Pulmonary artery endothelial cell (primary cell): ENCODE measurements at places on chromosomes 4 and X. TPM values are rescaled to one million over a fixed set of nuclear protein-coding genes. Genes with fewer than 3 reads are reported as not detected.

GUCY1B1 gene
- 0.20 TPM in 1 of 2 replicates, not detected in the other for total RNA-seq

MTMR8 gene
- total RNA-seq, result 0.63 and 1.2 TPM in 2 replicates

TMPRSS11D gene
- total RNA-seq, result not detected in 2 replicates

STS gene
- total RNA-seq, result 1.9 and 2.3 TPM in 2 replicates

DUSP9 gene
- total RNA-seq, result 0.04 and 0.26 TPM in 2 replicates

CENPVL3 gene
- not detected in 2 replicates for total RNA-seq

VCX2 gene
- total RNA-seq, result not detected in 2 replicates

CCSER1 gene
- total RNA-seq, result 1.1 and 3.0 TPM in 2 replicates

FBXL5 gene
- total RNA-seq, result 71.3 and 149 TPM in 2 replicates

SH2D1A gene
- total RNA-seq, result not detected in 2 replicates

P2RY4 gene
- total RNA-seq, result not detected in 2 replicates

CXCL11 gene
- 1.9 and 2.6 TPM in 2 replicates for total RNA-seq

ADRA2C gene
- total RNA-seq, result 0.26 TPM in 1 of 2 replicates, not detected in the other

ZDHHC15 gene
- 0.13 and 0.14 TPM in 2 replicates for total RNA-seq

CDX4 gene
- total RNA-seq, result not detected in 2 replicates

CPEB2 gene
- 5.4 and 6.0 TPM in 2 replicates for total RNA-seq

PASD1 gene
- not detected in 2 replicates for total RNA-seq

CXCL13 gene
- not detected in 2 replicates for total RNA-seq

CYSLTR1 gene
- total RNA-seq, result not detected in 2 replicates

MAGEA3 gene
- not detected in 2 replicates for total RNA-seq

RLIM gene
- total RNA-seq, result 53.7 and 61.9 TPM in 2 replicates

HTRA3 gene
- 3.3 and 6.5 TPM in 2 replicates for total RNA-seq

SLIT2 gene
- 10.1 and 24.2 TPM in 2 replicates for total RNA-seq

OFD1 gene
- total RNA-seq, result 5.9 and 6.7 TPM in 2 replicates

HSFX2 gene
- total RNA-seq, result 0.21 TPM in 1 of 2 replicates, not detected in the other

CSAG1 gene
- total RNA-seq, result not detected in 2 replicates

COQ2 gene
- 18.6 and 29.8 TPM in 2 replicates for total RNA-seq

C1QTNF7 gene
- total RNA-seq, result under 0.01 TPM in 1 of 2 replicates, not detected in the other

AREG gene
- total RNA-seq, result 0.20 and 0.32 TPM in 2 replicates

FAM184B gene
- not detected in 2 replicates for total RNA-seq

TMEM156 gene
- 0.92 and 2.4 TPM in 2 replicates for total RNA-seq

MND1 gene
- 2.9 and 6.0 TPM in 2 replicates for total RNA-seq

FREM3 gene
- total RNA-seq, result under 0.01 and 0.18 TPM in 2 replicates

DNAAF6 gene
- total RNA-seq, result not detected in 2 replicates

TMEM131L gene
- 9.8 and 13.0 TPM in 2 replicates for total RNA-seq

MEPE gene
- not detected in 2 replicates for total RNA-seq

RAB41 gene
- not detected in 2 replicates for total RNA-seq

ZCCHC12 gene
- 0.07 TPM in 1 of 2 replicates, not detected in the other for total RNA-seq

STEEP1 gene
- 46.5 and 54.4 TPM in 2 replicates for total RNA-seq

HTN3 gene
- total RNA-seq, result not detected in 2 replicates
